ENCODE measurements at places on chromosomes 13 and 19.

- peak; percentile 36 for DNase-seq
These were observed 166.8 kb downstream of the PDS5B start for GRCh38 chr13:32752997-32753606.

DNA sequence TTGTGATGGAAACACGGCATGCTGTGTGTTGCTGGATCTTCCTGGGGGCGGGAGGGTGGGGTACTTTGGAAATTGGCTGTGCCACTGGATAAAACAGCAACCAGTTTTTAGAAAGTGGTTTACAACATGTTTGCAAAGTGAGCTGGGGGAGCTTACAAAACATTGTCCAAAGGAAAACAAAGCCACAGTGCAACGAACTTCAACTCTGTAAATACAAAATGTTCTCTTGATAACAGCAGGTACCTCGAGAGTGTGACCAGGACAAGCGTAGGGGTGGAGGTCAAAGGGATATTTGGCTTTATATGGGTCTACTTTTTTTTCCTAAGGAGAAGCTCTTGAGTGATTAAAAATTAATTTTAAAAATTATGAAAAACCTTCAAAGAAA lies 2.5 kb downstream of the IGSF23 start:
- DNase-seq, result no peak

DNA sequence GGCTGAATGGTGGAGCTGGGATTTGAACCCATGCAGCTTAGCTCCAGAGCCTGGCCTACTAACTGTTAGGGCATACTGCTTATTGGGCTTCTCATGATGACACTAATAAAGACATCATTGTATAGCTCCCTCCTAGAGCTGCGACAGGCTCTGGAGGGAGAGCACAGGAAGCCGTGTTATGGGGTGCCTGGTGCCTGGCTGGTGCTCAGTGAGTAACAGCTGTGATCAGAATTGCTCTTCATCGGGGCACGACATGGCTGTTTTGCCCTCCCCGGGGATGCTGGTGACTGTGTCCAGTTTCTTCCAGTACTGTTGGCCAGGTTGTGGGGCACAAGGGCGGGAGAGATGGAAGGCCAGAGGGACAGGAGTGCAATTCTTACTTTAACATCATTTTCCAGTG lies 5.1 kb downstream of the LYPD5 start:
- no peak for DNase-seq

- no peak for DNase-seq
These were observed 31.2 kb downstream of the CYP4F2 start for GRCh38 chr19:15866636-15867035.

- DNase-seq, result no peak
These were observed 31.7 kb upstream of the C1QTNF9B start for GRCh38 chr13:23928985-23929384.
